Sciatic nerve (tissue), 2 donors: ENCODE measurements at places on chromosomes 6 and 20.

GRCh38 chr6:39402239-39402751 lies 79.8 kb upstream of the KCNK16 start:
- DNase-seq: no peak

DNA sequence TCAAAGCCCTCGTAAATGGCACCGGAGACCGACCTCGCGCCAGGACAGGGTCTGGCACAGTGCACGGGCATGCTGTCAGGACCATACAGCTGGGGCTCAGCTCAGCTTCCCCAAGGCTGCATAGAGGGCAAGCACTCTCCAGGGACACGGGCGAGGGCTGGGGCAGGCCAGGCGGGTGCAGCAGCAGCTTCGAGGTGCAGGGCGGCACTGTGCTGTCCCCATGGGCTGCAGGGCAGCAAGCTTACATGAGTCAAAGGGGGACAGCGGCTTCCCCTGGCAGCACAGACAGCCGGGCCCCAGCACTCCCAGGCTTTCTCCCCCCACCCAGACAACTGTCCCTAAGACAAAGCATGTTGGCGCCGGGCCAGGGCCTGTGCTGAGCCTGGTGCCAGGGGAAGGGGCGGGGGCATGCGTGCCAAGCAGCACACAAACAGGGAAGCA lies 25.7 kb downstream of the PSMG4 start:
- DNase-seq: peak; percentile 73

- no peak for DNase-seq
Observed at GRCh38 chr6:113653275-113653674, 203.9 kb upstream of the MARCKS start.

- DNase-seq: no peak
Observed at GRCh38 chr6:8000188-8000596, 64.0 kb downstream of the BLOC1S5 start.

DNA sequence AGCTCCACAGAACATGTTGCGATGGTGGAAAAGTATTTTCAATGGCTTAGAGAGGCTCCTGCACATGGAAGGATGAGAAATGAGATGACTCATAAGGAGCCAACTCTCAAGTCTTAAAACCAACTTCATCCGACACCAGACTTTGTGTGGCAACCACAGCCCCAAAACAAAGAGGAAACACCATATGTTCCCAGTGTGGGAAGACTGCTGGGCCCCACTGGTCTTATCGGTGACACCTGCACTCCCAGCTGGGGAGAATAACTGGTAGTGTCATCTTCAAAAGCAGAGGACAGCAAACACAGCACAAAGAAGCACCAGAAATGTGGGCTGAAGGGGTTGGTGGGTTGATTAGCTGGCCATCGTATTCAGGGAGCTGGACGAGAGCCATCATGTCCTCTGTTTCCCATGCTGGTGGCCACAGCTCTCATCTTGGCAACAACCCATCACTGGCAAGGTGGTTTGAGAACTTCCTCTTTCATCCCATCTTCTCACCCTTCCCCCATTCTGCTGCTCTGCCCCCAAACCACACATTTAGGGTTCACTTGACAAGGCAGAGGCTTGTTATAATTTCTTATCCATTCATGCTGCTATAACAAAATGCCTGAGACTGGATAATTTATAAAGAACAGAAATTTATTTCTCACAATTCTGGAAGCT lies 46.0 kb upstream of the TASP1 start:
- DNase-seq: no peak

GRCh38 chr6:56689663-56690062 lies 47.0 kb upstream of the DST start:
- no peak for DNase-seq

DNA sequence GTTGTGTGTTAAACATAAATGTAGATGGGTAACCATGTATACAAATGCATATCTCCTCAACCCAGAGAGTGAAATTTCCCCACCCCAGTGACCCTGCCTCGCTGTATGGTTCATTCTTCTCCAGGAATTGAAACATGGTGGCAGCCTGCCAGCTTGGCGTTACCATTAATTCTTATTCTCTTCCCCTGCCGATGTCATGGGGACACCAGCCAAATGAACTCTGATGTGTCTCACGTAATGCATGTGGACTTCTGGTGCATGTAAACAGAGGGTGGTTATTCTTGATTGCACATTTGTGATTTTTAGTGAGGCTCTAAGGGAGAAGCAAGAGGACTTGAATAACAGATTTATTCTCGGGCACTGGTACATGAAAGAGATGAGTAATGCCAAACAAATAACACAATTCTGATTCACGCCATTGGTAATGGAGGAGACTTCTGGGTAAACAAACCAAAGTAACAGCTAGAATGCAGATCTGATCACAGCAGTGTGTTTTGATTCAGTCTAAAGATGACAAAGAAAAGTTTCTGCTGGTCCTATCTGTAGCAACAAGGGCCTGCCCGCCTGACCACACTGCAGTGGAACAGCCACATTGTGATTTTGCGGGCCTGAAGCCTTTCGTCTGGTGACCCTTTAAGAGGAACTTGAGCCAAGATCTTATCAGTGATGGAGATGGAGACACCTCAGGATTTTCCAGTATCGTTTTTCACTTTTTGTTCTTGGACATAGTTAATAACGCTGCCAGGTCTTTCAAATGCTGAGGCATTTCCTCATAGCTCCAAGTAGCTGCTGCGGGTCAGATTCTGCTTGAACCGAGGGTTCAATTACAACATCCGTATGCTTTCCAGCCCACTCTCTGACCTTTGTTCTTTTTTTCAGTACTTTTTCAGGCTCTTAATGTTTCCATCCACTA lies 171.8 kb upstream of the AKAP12 start:
- DNase-seq: peak; percentile 93

DNA sequence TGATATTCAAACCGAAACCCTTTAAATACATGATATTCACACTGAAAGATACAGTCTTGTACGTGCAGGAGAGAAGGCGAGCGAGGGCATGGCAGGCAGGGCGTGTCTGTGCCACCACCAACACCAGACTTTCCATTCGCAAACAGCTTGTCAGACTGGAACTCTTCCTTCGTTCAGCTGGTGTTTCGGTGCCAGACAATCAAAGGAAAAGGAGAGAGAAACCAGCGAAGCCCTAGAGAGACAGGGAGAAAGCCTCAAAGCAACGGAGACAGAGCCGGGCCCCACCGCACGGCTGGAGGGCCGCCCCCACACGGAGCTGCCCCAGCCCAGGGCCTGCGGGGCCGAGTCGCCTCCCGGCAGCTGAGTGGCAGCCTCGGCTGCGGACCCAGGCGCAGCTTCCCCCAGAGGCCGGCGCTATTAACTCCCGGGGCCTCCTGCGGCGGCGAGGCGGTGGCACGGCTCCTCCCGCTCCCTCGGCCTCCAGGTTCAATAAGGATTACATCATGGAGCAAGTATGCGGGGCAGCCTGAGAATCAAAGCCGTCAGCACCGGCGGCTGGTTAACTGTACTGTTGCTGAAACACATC lies 32.1 kb upstream of the NR2E1 start:
- DNase-seq: no peak

GRCh38 chr6:10363911-10364310 lies 51.0 kb downstream of the TFAP2A start:
- DNase-seq: no peak

DNA sequence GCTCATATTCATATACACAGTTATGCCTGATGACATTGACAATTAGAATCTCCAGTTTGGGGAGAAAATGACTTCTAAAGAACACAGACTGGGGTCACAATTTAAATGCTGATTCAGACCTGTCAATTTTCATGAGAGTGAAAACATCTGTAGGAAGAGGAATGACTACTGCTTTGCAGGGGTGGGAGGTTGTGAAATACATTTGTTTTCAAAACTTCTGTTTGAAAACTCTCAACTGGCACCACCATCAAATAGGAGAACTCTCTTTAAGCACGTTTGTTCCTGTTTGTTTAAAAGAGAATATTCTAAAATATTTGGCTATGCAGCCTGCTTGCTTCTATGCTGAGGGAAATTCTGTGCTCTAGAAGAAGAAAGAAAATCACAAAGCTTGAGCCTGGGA lies 50.8 kb upstream of the ADGRF5 start:
- no peak for DNase-seq

GRCh38 chr6:72890233-72890632 lies 268.4 kb downstream of the KCNQ5 start:
- DNase-seq: no peak

GRCh38 chr6:150831577-150831976 lies 33.9 kb upstream of the MTHFD1L start:
- no peak for DNase-seq

DNA sequence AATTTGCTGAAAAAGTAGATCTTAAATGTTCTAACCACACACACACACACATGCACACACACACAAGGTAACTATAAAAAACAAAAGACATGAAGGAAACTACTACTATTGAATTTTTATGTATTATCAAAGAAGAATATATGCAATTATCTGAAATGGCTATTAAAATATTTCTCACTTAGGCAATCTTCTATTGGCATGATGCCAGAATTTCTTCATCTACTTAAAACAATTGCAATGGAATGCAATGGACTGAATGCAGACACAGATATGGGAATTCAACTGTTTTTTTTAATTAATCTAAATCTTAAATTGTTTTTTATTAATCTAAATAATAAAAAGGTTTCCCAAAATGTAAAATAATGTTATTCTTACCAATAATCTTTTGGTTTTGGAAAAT lies 152.6 kb upstream of the SMLR1 start:
- DNase-seq: no peak

- DNase-seq: no peak
Observed at GRCh38 chr6:68615938-68616337, 19.1 kb upstream of the ADGRB3 start.

- DNase-seq: no peak
Observed at GRCh38 chr20:62068997-62069396, 3.3 kb upstream of the TAF4 start.

- no peak for DNase-seq
Observed at GRCh38 chr6:2725999-2726567, 24.6 kb downstream of the MYLK4 start.

- DNase-seq: no peak
Observed at GRCh38 chr6:31152781-31153180, 4.8 kb downstream of the CCHCR1 start.

DNA sequence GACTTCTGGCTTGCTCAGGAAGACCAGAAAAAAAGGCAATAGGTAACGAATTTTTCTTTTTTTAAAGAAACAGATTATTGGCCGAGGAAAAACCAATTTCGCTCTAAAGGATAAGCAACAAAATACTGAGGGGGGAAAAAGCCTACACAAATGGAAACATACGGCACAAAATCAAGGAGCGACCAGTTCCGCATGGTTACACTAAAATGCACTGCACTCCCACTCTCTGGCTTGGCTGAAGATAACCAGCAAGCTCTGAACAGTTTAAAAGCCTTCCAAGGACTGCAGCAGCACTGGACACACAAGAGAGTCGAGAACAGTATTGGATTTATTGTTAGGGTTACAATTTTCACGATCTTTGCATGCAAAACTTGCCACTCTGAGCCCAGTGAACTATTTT lies 881 bp upstream of the MAP7 start:
- DNase-seq: no peak
